Cerebellar nuclear complex (tissue), 1 donor: ENCODE measurements at places on chromosomes 5 and 9.
A peak's percentile ranks its signal among the peaks of the same experiment; 100 is the strongest.

DNA sequence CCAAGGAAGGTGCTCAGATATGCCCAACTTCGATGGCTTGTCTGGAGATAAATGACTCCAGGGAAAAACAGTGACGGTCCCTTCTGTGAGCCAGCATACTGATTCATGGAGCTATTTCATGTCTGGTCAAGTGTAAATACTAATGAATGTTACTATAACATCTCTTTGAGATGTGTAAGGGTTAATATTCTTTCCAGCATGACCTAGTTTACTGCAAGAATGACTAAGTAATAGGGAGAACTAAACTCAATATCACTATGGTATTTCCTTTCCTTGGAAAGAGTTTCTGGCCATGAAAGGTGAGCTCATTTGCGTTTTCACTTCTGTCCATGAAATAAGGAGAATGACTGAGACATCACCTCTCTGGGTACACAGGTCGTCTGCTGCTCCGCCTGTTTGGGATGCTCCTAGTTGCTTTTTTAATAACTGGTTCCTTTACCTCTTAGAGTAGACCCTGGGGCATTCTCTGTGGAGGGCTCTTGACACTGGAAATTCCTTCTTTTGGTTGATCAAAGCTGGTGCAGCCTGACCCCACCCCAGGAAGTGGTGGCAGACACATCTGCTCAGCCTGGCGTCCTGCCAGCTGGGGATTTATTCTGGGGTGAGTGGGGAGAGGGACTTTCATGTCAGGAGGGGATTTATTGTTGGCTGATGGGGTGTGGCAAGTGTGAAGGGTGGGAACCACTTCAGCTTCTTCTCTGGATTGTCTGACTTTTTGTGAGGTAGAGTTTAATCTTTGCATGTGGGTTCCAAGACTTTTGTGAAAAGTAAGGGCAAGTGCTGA lies 250.0 kb upstream of the MPDZ start:
- no peak for DNase-seq

- no peak for DNase-seq
Measured at GRCh38 chr5:59275510-59276324, 617.8 kb downstream of the PDE4D start.

- DNase-seq = no peak
Measured at GRCh38 chr9:122216138-122216797, 12.5 kb downstream of the LHX6 start.

GRCh38 chr5:123423278-123424149 lies at the start of gene CEP120:
Gene CEP120 (minus strand): TSS chr5:123423403. CDS start chr5:123422998, 405 bp downstream.
- DNase-seq = peak; percentile 98

GRCh38 chr5:114953565-114953964 lies 216.1 kb downstream of the TRIM36 start:
- DNase-seq = no peak
